Activated T-cell treated with anti-CD3 and anti-CD28 coated beads, Interleukin-2, amount 50 U/mL, for 72 hours (primary cell): ENCODE measurements at places on chromosomes 7 and 10. TPM values are rescaled to one million over a fixed set of nuclear protein-coding genes. Genes with fewer than 3 reads are reported as not detected.

Gene NOBOX
- not detected for total RNA-seq

Gene GPR37
- not detected for total RNA-seq

Gene TMEM273
- total RNA-seq, result 88.0 TPM

Gene ADRB1
- total RNA-seq, result not detected

Gene C10orf95
- total RNA-seq, result not detected

Gene NFKB2
- 564 TPM for total RNA-seq

Gene CHAT
- not detected for total RNA-seq

Gene HOXA4
- total RNA-seq, result 0.79 TPM

Gene SDHAF3
- 16.1 TPM for total RNA-seq

Gene AKR1C8
- total RNA-seq, result not detected

Gene CC2D2B
- total RNA-seq, result 0.22 TPM

Gene SCIN
- 0.10 TPM for total RNA-seq

Gene WNT8B
- total RNA-seq, result 0.14 TPM

- peak overlapping the region; percentile 41 for H3K4me3 ChIP-seq
- peaks cover 95% of the 10 kb centered on the region for H3K4me1 ChIP-seq
- H3K27me3 ChIP-seq, result no peaks in the 10 kb centered on the region
- H3K27ac ChIP-seq, result no peak overlapping the region
- no peak for DNase-seq
Observed at GRCh38 chr10:104332243-104333031, 5.8 kb downstream of the ITPRIP start.

DNA sequence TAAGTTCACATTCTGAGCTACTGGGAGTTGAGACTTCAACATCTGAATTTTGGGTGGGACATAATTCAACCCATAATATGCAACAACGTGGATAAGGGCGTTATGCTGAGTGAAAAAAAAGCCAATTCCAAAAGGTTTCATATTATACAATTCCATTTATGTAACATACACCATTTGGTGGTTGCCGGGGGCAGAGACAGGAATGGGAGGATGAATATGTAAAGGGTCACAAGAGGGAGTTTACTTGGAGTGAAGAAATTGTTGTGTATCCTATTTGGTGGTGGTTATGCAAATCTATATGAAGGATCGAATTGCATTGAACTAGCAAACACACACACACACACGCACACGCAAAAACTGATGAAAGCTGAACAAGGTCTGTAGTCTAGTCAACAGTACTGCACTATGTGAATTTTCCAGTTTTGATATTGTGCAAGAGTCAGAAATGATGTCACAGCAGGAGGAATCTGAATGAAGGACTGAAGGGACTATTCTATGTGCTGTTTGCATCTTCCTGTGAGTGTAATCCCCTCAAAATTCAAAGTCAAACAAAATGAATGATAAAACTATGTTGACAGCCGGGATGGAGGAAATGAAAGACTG is 249.2 kb upstream of the HABP2 start:
- H3K4me1 ChIP-seq, result no peaks in the 10 kb centered on the region
- no peak for DNase-seq
- H3K27me3 ChIP-seq, result peaks cover 13% of the 10 kb centered on the region
- no peak overlapping the region for H3K27ac ChIP-seq

GRCh38 chr10:86688398-86688921 is 20.1 kb downstream of the LDB3 start:
- H3K4me1 ChIP-seq, result no peaks in the 10 kb centered on the region
- no peak overlapping the region for H3K4me3 ChIP-seq
- no peaks in the 10 kb centered on the region for H3K36me3 ChIP-seq

- no peak for DNase-seq
- no peak overlapping the region for H3K27ac ChIP-seq
- no peak overlapping the region for H3K4me3 ChIP-seq
- no peaks in the 10 kb centered on the region for H3K4me1 ChIP-seq
- H3K27me3 ChIP-seq, result peaks cover 8% of the 10 kb centered on the region
Observed at GRCh38 chr10:89548673-89549072, 13.3 kb upstream of the SLC16A12 start.

GRCh38 chr10:80397014-80397413 is 11.3 kb upstream of the PRXL2A start:
- no peak for DNase-seq
- no peak overlapping the region for H3K4me3 ChIP-seq
- H3K27me3 ChIP-seq, result peaks cover 7% of the 10 kb centered on the region
- no peaks in the 10 kb centered on the region for H3K4me1 ChIP-seq

DNA sequence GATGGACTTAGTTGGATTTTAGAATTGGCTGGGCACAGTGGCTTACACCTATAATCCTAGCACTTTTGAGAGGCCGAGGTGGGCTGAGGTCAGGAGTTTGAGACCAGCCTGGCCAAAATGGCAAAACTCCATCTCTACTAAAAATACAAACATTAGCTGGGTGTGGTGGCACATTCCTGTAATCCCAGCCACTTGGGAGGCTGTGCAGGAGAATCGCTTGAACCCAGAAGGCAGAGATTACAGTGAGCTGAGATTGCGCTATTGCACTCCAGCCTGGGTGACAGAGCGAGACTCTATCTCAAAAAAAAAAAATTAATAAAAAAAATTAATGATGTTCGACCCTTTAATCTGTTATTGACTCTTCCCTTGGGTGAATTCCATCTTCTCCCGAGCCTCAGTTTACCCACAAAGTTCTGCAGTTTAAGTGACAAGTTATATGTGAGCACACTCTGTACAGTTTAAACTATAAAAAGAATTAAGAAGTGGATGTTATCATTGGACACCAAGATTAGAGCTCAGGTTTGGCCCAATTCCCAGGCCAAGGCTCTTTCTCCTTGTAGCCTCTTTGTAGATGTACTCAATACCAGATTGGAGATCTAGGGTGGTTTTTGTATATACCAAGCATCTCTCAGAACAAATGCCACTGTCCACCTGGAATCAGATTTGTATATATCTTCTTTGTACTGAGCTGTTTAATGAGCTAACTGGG is 15.0 kb downstream of the KAT6B start:
- peaks cover 11% of the 10 kb centered on the region for H3K36me3 ChIP-seq
- no peak overlapping the region for H3K27ac ChIP-seq
- H3K27me3 ChIP-seq, result no peaks in the 10 kb centered on the region
- no peak overlapping the region for H3K4me3 ChIP-seq

DNA sequence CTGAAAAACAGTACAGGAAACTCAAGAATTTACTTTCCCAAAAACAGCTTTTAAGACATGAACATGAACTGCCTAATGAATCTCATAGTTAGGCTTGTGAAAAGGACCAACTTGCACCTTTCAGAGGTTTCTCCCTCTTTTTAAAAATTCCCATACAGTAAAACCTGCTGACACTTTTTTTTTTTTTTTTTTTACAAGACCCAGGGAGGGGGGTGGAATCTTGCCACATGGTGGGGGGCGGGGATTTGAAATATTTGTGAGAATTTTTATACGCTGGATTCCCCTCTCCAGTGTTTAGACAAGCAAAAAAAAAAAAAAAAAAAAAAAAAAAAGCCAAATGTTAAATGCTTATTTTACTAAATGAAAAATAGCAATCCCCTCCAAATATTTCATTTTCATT is 57.4 kb downstream of the HIBADH start:
- no peak for DNase-seq
- no peaks in the 10 kb centered on the region for H3K27me3 ChIP-seq
- H3K27ac ChIP-seq, result no peak overlapping the region
- H3K36me3 ChIP-seq, result no peaks in the 10 kb centered on the region
- no peaks in the 10 kb centered on the region for H3K4me1 ChIP-seq

GRCh38 chr10:95309958-95310357 is 19.2 kb upstream of the PDLIM1 start:
- DNase-seq, result no peak
- H3K4me1 ChIP-seq, result peaks cover 22% of the 10 kb centered on the region
- no peaks in the 10 kb centered on the region for H3K36me3 ChIP-seq
- peak overlapping the region; percentile 2 for H3K4me3 ChIP-seq
- H3K27ac ChIP-seq, result no peak overlapping the region

- no peak overlapping the region for H3K27ac ChIP-seq
- peaks cover 36% of the 10 kb centered on the region for H3K4me1 ChIP-seq
- H3K36me3 ChIP-seq, result no peaks in the 10 kb centered on the region
- H3K27me3 ChIP-seq, result peaks cover 14% of the 10 kb centered on the region
Observed at GRCh38 chr10:43292755-43293676, 26.2 kb upstream of the RASGEF1A start.

DNA sequence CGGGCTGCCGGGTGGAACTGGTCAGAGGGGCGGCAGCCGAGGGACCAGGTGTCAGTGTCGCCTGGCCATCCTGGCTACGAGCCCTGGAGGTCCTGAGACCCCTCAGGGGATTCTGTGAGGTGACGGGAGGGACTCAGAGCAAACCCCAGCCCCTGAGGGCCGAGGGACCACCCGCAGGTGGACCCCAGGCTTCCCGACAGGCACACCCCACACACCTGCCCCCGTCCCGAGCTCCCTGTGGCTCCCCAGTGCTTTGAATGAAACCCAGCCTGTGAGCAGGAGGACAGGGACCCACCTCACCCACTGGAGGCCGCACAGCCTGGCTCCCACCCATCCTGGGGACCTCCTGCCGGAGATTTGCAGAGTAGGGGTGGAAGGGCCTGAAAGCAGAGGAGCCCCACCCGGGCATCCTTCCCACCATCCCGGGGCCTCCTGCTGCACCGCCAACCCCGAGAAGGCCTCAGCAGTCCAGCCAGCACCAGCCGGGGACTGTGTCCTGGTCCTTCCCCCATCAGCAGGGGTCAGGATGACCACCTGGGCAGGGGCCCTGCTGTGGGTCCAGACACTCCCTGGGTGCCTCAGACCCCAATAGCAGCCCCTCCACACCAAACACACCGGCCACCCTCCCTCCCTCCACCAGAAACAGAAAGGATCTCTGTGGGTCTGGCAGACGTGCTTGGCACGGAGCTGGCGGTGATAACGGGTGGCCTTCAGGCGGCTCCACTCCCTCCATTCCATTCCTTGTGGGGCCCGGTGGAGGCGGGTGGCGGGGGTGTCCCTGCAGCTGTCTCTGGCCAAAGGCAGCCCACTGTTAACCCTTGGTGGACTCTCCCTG is 13.9 kb downstream of the VENTX start:
- H3K36me3 ChIP-seq, result no peaks in the 10 kb centered on the region
- no peak for DNase-seq
- peaks cover 6% of the 10 kb centered on the region for H3K27me3 ChIP-seq
- peaks cover 1% of the 10 kb centered on the region for H3K4me1 ChIP-seq
- H3K4me3 ChIP-seq, result no peak overlapping the region

DNA sequence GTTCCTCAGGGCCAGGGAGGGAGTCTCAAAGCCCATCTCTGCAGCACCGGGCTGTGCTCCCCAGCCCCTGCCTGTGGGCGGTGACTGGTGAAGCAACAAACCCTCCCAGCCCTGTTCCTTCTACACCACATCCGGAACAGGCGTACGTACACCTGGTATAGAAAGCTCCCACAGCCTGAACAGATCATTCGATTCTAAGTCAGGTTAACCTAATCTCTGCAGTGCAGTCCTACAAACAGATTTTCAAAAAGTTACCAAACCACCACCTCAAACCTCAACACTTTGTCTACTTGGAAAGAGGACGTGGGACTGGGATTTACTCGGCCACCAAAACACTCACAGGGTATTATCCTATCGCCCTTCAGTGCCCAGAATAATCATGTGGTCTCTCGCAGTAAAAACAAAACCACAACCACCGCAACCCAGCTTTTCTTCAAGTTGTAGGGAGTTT is 238.4 kb downstream of the DIP2C start:
- peak; percentile 78 for DNase-seq
- no peaks in the 10 kb centered on the region for H3K36me3 ChIP-seq
- peaks cover 32% of the 10 kb centered on the region for H3K4me1 ChIP-seq

GRCh38 chr10:44576702-44577191 is 191.8 kb upstream of the CXCL12 start:
- H3K27me3 ChIP-seq, result no peaks in the 10 kb centered on the region
- H3K4me3 ChIP-seq, result no peak overlapping the region

- H3K27ac ChIP-seq, result no peak overlapping the region
- peaks cover 30% of the 10 kb centered on the region for H3K27me3 ChIP-seq
- H3K4me1 ChIP-seq, result no peaks in the 10 kb centered on the region
- H3K36me3 ChIP-seq, result no peaks in the 10 kb centered on the region
Observed at GRCh38 chr7:45252857-45253256, 95.3 kb downstream of the RAMP3 start.

- DNase-seq, result peak; percentile 55
- H3K36me3 ChIP-seq, result peaks cover 5% of the 10 kb centered on the region
- peak overlapping the region; percentile 97 for H3K4me3 ChIP-seq
- H3K27me3 ChIP-seq, result peaks cover 25% of the 10 kb centered on the region
- H3K27ac ChIP-seq, result peak overlapping the region; percentile 96
Observed at GRCh38 chr7:139777133-139777891, 486 bp downstream of the HIPK2 start.

DNA sequence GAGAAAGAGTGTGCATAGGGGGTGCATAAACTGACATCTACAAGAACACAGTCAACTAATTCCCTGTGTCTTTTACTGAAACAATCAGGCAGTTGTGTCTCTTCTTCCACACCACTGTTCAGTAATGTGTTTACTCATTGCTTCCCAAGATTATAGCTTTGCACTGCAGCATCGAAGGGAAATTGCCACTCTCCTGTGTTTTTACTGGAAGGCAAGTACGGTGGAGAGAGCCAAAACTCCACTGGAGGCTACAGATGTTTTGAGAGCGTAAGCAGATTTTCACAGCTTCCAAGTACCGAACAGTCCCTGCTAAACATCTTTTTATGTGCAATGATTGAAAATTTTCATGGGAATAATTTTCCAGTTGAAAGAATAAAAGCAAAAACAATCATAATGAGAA is 510.5 kb upstream of the AKR1E2 start:
- H3K4me1 ChIP-seq, result no peaks in the 10 kb centered on the region
- peaks cover 6% of the 10 kb centered on the region for H3K27me3 ChIP-seq
- H3K4me3 ChIP-seq, result no peak overlapping the region
- H3K36me3 ChIP-seq, result no peaks in the 10 kb centered on the region

DNA sequence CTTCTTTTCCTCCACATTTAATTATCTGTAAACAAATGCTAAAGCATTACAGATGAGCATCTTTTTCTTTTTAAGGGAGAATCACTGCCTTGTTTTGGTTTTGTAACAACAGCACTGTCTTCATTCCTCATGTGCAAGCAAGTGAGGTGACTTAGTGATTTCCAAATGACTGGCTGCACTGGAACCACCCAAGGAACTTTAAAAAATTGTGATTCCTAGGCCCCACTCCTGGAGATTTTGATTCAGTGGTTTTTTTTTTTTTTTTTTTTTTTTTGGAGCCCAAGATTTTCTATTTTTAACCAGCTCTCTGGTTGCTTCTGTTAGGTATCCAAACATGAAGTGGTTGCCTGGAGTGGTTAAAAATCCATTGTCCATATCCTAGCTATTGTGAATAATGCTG is 176.2 kb downstream of the LRMDA start:
- H3K27me3 ChIP-seq, result peaks cover 24% of the 10 kb centered on the region
- no peaks in the 10 kb centered on the region for H3K4me1 ChIP-seq
- H3K4me3 ChIP-seq, result no peak overlapping the region
- no peaks in the 10 kb centered on the region for H3K36me3 ChIP-seq

DNA sequence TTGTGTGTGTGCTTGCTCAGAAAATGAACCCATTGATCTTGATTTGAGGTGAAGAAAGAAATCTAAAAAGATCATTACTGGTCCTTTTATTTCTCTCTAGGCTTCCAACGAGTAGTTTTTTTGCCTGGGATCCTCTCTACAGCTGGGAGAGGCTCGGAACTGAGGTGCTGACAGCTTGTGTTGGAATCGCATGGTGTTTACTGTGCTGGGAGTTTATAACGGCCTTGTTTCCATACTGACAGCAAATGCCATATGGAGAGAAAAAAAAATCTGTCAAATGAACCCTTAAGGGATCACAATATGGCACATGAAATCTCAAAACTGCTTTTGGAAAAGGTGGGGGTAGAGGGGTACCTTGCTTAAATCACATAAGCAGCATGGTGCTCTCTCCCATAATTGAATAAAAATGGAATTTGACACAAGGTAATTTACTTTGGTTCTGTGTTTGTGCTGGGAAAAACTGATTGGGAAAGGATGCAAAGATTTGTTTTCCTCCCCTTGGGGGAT is 165.0 kb downstream of the RGS10 start:
- no peaks in the 10 kb centered on the region for H3K27me3 ChIP-seq
- no peak overlapping the region for H3K27ac ChIP-seq
- peaks cover 16% of the 10 kb centered on the region for H3K4me1 ChIP-seq
- no peak overlapping the region for H3K4me3 ChIP-seq
- no peaks in the 10 kb centered on the region for H3K36me3 ChIP-seq
